Renal cortex interstitium (tissue), 15 donors: ENCODE measurements at places on chromosomes 13 and 19. TPM values are rescaled to one million over a fixed set of nuclear protein-coding genes. Genes with fewer than 3 reads are reported as not detected.

Gene MYBPC2
- polyA plus RNA-seq = 1.2 TPM

Gene OR10H1
- 0.08 TPM for polyA plus RNA-seq

Gene IGFL3
- not detected for polyA plus RNA-seq

Gene IZUMO4
- 6.3 TPM for polyA plus RNA-seq

Gene PRR19
- 1.4 TPM for polyA plus RNA-seq

Gene OR7A5
- polyA plus RNA-seq = not detected

Gene KRTDAP
- polyA plus RNA-seq = 1.1 TPM

Gene B3GNT8
- polyA plus RNA-seq = 2.1 TPM

Gene SMAD9
- 34.6 TPM for polyA plus RNA-seq

Gene OLFM2
- 21.1 TPM for polyA plus RNA-seq

Gene IRGC
- polyA plus RNA-seq = not detected

Gene ZNF507
- polyA plus RNA-seq = 28.1 TPM
